MG63 (cell line): ENCODE measurements at places on chromosomes 12 and 14. TPM values are rescaled to one million over a fixed set of nuclear protein-coding genes. Genes with fewer than 3 reads are reported as not detected.
A peak's percentile ranks its signal among the peaks of the same experiment; 100 is the strongest.

The MIP gene
- not detected in 2 replicates for total RNA-seq

The PPP4R4 gene
- 0.23 TPM in 1 of 2 replicates, not detected in the other for total RNA-seq

The TMEM132D gene
- 0.03 and 0.25 TPM in 2 replicates for total RNA-seq

The CISTR gene
- total RNA-seq: not detected in 2 replicates

The SLC8A3 gene
- total RNA-seq: not detected in 2 replicates

The IL26 gene
- total RNA-seq: 0.64 and 1.6 TPM in 2 replicates

The ADCY4 gene
- not detected in 2 replicates for total RNA-seq

The GALNT4 gene
- total RNA-seq: 3.5 and 5.3 TPM in 2 replicates

The VRTN gene
- not detected in 2 replicates for total RNA-seq

- no peak for DNase-seq
These were observed 19.5 kb upstream of the MGST1 start for GRCh38 chr12:16327963-16328362.

DNA sequence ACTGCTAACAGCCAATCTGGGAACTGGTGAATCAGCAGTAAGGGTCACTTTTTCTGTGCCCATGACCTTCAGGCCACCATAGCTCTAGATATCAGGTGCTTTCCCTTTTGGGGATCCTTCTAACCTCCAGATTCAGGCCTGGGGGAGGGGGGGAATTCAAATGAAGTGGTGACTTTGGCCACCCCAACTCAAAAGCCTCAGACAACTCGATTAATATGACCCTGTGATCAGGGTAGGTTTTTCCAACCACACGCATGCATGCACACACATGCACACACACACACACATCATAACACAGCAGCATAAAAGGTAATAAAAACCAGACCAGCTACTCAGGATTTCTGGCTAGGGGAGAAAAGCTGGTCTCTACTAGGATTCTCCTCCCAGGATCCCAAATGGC is 5.3 kb downstream of the TBX3 start:
- DNase-seq: no peak

- DNase-seq: peak; percentile 14
These were observed 92.8 kb upstream of the FLRT2 start for GRCh38 chr14:85437148-85437547.

DNA sequence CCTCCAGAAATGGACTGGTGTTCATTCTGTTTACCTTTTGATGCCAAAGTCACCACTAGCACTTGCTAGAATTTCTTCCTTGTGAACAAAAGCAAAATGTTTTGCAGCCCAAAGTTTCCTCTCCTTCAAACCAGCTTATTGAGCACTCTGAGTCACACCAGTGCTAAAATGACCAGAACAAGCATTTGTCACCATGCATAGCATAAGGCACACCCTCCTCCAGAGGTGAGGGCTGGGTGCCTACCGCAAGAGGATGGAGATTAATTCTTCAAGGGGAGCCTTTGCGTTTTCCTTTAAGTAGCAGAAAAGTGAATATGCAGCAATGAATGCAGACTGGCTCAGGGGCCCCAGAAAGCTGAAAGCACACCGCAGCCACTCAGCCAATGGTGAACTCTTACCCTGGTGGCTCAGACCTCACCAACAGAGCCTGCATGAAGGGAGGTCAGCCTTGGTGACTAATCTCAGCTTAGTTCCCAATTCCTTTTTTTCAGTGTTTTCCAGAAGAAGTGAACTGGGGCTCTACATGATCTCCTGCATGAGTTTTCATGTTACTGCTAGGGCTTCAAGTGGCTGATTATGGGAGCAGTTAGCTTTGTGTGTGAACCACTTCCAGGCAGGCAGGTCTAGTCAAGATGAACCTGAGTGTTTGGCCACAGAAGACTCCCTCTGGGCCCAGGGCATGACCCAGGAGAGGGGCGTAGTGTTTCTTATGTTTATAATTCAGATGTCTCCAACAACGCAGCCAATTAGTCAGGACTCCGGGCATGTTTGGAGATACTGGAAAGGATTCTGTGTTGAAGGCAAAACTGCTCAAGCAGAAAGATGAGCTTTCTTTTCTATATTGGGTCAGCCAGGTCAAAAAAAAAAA is 96.3 kb downstream of the PAX9 start:
- DNase-seq: no peak

- no peak for DNase-seq
These were observed 1.4 kb upstream of the STON2 start for GRCh38 chr14:81401420-81402122.

DNA sequence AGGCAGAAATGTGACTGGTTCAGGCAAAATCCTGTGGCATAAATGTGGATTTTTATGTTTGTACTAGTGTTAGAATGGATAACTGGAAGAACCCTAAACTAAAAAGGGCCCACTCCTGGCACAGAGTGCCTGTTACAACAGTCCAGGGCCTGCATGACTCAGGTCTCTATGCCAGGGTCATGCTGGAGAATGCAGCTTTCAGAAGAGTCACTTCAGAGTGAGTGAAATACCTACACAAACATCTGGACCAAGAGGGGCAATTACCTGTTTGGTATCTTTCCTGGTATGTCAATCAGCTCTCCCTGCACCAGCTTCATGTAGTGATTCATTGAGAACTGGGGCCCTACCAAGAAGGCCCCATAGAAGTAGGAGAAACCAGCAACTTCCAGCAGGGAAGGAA is 10.0 kb downstream of the EMG1 start:
- no peak for DNase-seq

- no peak for DNase-seq
These were observed 33.7 kb upstream of the CCNT1 start for GRCh38 chr12:48750215-48750614.

GRCh38 chr12:45427042-45427441 is 211.1 kb downstream of the ANO6 start:
- no peak for DNase-seq

DNA sequence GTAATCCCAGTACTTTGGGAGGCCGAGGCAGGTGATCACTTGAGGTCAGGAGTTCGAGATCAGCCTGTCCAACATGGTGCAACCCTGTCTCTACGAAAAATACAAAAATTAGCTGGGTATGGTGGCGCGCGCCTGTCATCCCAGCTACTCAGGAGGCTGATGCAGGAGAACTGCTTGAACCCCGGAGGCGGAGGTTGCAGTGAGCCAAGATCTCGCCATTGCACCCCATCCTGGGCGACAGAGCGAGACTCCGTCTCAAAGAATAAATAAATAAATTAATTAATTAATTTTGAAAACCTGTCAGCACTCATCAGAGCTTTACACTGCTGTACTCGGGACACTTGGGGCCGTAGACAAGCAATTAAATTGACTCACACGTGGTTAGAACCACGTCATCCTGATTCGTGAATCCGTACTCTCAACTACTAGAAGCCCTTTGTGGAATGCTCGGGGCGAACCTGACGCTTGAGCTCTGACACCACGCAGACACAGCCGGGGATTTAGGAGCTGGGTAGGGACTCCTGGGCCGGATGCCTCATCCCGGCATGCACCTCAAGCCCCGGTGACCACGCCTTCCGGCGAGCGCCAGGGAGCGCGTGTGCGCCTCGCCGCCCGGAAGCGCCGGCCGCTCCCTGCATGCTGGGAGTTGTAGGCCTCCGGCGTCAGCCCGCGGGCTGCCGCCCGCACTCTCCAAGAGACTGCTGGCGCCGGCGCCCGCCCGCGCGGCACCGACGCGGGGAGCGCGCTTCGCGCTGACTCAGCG is at the start of gene XPOT:
XPOT (plus strand) TSS at position 686 of the 763 bp plus-strand sequence. CDS start 5,644 bp downstream, outside the sequence.
- DNase-seq: peak; percentile 97

GRCh38 chr12:115296613-115297198 is 612.7 kb upstream of the TBX3 start:
- no peak for DNase-seq

DNA sequence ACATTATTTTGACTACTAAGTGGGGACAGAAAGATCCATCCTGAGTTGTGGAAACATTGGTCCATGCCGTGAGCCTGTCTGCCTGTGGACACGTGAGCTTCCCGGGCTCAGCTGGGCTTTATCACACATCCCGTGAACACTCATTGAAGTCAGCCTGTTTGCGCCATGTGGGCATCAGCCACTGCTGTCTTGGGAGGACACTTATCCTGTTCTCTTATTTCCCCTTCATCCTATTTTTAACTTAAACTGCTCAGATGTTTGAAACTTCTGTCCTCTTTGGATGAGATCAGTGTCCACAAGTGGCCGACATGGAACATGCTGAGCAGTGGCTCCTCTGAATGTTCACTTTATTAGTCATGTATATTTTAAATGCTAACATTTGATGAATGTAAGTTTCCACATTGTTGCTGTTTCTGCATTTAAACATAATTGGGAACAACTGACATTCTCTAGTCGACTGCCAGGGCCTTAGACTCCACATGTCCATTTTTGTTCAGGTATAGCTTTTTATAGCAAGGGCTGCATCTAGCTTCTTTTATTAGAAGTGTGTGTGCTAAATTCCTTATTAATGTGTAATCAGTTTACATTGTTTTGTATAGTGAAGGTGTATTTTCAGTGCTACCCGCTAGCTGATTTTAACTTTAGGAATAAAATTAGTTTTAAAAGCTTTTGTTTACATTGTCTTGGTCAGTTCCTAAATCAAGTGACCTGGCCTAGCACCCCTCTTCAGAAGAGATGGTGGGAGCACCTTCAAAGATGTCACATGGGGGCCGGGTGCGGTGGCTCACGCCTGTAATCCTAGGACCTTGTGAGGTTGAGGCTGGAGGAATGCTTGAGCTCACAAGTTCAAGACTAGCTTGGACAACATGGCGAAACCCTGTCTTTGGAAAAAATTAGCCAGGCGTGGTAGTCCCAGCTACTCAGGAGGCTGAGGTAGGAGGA is 24.0 kb downstream of the RNF34 start:
- DNase-seq: no peak

- no peak for DNase-seq
These were observed 98.1 kb downstream of the PIWIL1 start for GRCh38 chr12:130435826-130436225.

DNA sequence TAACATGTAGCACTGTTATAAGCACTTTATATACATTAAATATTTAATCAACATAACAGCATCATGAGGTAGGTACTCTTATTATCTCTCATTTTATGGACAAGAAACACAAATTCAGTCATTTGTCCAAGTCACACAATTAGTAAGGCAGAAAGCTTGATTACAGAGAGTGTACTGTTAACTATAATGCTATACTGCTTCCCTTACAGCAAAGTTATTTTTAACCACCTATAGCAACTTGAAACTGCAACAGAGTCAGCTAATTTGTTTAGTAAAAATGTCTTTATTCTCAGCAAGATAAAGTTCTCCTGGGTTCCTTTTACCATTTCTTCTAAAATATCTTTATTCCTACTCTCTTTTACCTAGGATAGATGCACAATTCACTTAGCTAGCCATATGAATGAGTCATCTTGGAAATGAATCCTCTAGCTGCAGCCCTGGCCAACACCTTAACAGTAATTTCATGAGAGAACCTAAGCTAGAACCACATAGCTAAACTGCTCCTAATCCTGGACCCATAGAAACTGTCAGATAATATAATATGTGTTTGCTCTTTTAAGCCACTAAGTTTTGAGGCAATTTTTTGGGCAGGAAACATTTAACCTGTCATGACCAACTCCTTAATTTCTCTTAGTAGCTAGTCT is 90.2 kb upstream of the HECTD1 start:
- DNase-seq: peak; percentile 4

DNA sequence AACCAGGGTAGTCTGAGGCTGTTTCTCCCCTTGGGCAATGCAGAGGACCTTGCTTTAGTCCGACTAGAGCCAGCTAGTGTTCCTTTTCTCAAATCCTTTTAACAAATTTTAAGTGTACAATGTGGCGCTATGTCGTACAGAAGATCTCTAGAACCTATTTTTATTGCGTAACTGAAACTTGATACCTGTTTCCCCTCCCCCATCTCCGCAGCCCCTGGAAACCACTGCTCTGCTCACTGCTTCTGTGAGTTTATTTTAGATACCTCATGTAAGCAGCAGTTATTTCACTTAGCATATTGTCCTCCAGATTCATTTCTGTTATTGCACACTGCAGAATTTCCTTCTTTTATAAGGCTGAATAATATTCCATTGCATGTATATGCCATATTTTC is 1092.3 kb downstream of the AACS start:
- DNase-seq: no peak

DNA sequence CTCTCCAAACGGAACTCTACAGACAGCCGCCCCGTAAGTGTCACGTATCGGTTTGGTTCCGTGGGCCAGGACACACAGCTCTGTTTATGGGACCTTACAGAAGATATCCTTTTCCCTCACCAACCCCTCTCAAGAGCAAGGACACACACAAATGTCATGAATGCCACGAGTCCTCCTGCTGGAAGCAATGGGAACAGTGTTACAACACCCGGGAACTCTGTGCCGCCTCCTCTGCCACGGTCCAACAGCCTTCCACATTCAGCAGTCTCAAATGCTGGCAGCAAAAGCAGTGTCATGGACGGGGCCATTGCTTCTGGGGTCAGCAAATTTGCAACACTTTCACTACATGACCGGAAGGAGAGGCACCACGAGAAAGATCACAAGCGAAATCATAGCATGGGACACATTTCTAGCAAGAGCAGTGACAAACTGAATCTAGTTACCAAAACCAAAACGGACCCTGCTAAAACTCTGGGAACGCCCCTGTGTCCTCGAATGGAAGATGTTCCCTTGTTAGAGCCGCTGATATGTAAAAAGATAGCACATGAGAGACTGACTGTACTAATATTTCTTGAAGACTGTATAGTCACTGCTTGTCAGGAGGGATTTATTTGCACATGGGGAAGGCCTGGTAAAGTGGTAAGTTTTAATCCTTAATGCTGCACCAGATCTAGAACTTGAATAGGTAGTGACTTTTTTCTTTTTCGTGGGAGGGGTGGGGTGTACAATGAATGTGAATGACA is 69.7 kb downstream of the WDR20 start:
- DNase-seq: no peak

- DNase-seq: peak; percentile 47
These were observed 754 bp downstream of the ZNF605 start for GRCh38 chr12:132955094-132956010.

DNA sequence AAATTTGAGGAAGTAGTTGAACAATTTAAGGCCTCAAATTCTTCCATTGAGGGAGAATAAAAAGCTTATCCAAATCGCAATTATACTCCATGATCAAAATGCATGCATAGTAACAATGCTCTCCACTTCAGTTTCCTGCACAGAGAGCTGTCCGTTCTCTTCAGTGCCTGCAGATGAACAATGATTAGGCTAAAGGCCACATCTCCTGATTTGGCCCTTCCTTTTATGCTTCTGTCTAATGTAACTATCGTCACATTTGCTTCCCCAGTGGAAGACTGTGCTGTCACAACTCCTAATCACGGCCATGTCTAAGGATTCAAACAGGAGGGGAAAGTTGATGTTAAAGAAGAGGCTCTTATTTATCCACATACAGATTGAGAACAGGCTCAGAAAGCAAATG is 113.6 kb upstream of the NPAS3 start:
- DNase-seq: no peak

DNA sequence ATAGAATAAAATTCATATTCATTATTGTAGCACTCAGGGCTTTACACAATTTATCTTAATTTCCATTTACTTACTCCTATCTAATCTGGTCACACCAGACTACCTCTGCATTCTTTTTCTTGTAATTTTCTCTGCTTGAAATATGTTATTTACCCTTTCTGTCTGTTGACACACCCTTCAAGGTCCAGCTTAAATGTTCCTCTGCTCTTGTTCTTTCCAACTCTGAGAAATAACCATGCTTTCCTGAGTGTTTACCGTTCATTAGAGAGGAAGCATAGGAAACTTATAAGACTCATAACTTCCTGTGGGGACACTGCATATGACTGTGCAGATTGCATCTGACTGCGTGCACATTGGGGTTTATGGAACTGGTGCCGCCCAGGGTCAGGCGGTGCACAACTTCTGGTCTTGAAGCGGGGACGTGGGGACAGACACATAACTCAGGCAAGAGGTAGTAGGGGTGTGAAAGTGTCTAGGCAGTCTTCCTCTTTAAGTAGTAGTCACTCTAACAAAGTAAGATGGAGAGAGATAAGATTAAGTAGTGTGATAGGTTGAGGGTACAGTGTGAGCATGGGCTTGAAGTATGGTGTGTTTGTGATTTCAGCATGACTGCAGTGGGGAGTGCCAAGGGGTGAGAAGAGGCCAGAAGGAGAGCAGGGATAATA is 42.6 kb upstream of the FOXJ2 start:
- no peak for DNase-seq
